WTC11 (cell line): ENCODE measurements at places on chromosomes 12 and 14.

DNA sequence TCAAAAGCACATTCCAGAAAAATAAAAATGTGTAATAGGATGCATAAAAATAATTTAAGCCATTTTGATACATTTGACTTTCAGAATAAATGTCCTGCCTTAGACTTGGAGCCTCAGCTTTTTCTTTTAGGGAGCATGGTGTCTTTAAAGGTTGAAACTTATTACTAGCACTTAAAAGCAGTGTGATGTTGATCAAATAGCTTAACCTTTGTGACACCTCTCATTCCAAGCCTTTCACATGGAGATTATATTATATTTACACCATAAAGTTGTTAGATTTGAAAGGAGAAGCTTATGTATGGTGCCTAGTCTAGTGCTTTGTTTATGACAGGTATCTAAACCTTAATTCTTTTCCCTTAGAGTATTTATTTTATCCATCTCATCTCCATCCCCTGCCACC, 61.9 kb downstream of the KTN1 start:
- DNase-seq, result no peak

GRCh38 chr12:125685915-125686314, 620.7 kb downstream of the AACS start:
- DNase-seq, result no peak

DNA sequence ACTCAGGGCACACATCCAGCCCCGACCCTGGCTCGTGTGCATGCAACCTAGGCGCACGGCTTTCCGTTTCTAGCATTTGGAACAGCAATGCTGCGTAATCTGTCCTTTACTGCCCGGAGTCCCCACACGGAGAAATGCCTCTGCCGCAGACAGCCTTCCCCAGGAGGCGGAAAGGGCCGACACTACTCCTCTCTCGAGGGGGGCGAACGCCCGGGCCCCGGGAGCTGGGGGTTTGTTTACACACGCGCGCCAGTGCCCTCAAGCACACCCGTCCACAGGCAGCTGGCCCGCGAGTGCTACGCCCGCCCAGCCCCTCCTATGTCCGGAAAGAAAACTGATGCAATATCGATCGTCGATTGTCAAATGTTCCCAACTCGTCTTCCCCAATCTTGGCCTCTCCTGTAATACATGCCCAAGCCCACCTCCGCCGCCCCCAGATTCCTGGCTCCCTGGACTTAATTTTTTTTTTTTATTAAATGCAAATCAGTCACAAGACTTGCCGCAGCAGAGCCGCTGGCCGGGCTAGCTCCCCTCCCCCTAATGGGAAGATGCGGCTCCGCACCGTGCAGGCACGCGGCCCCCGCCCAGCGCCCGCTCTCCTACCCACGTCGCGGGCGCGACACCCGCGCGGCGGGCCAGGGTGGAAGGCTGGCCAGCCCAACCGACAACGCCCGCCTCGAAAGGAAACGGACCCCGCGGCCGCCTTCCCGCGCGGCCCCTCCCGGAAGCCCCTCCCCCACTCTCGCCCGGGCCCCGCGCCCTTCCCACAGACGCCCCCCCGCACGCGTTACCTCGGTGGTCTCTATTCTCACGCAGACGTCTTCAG, 642 bp downstream of the SLC38A2 start:
- no peak for DNase-seq

DNA sequence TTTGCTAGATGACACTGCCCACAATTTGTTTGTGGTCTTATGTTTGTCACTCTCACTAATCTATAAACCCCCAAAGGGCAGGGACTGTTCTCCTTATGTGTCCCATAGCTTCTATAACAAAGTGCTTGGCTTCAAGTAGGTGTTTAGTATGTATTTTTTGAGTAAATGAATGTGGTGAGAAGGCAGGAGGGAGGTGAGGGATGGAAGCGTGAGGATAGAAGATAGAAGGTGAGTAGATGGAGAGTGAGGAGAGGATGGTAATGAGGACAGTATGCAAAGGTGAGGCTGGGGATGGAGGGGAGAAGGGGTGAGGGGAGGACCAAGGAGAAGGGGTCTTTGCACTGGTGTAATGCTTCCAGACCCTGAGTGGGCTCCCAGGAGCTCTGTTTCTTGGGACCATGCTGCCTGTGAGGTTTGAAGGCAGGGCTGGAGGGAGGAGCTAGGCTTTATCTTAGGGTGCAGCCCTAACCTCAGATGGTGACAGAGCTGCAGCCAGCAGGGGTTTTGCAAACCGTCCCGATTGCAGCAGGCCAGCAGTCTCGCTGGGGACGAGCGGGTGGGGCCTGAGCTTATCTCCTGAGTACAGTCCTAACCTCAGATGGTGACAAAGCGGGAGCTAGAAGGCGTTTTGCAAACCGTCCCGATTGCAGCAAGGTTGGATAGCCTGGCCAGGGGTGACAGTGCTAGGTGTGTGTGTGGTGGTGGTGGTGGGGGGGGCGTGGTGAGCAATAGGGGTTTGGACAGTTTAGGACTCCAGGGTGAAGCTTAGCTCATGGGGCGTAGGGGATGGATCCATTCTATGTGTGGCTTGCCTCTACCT, 6.5 kb downstream of the CEBPE start:
- DNase-seq, result no peak

DNA sequence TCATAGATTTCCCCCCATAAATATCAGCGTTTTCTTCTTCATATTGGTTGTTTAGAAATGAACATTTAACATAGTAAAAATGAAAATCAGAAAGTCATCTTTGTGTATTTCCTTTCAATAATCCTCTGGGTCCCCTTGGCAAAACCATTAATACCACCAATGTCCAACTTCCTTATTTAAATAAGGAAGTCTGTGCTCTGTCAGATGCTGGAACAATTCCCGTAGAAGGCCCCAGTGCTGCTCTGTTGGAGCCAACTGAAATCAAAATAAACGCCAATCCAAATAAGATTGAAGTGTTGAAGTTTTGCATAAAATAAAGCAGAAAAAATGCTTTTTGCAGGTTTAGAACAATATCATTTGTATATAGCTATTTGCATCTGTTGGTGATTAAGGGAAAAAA, 93.1 kb downstream of the PPM1H start:
- no peak for DNase-seq

- no peak for DNase-seq
Observed at GRCh38 chr12:131011165-131012079, 57.7 kb downstream of the ADGRD1 start.

GRCh38 chr12:112314981-112315380, 67.2 kb downstream of the HECTD4 start:
- DNase-seq, result no peak

DNA sequence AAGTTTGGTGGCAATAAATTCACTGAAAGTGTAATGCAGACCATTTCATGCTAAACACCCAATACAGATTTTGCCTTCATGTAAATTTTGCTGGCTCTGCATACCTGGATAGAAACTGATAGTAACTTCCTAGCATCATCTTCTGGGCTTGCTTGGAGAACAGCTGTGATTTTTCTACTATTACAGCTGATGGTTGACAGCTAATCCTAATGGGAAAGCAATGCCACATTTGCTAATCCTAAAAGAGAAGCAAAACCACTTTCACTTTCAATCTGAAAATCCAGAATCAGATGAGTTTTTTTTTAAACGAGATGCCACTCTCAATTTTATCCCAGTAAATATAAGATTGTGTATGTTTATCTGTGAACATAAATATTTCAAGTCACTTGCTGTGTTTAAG, 1035.9 kb downstream of the TRHDE start:
- DNase-seq, result no peak

DNA sequence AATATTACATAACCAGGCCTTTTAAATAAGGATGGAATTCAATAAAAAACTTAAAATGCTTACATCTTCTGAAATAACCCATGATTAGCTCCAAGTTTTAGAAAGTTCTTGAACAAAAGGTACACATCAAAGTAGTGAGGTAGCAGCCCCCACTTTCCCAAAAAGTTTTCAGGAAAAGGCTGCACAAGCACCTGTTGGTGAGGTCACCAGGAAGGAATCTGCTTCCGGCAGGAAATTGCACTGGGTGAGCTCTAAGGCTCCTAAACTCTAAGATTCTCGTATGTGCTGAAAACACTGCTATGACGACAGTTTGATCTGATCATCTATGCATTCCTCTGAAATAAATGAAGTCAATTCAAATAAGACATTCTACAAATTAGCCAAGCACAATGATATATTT, 34.3 kb upstream of the TTC7B start:
- DNase-seq, result no peak

GRCh38 chr14:89957791-89958190, 2.1 kb downstream of the TDP1 start:
- no peak for DNase-seq

GRCh38 chr14:61535458-61535857, 159.9 kb upstream of the HIF1A start:
- no peak for DNase-seq

- no peak for DNase-seq
Observed at GRCh38 chr12:25186038-25186787, 8.7 kb downstream of the DNAI7 start.

GRCh38 chr12:12983420-12984035, 16.5 kb downstream of the HEBP1 start:
- no peak for DNase-seq

- no peak for DNase-seq
Observed at GRCh38 chr14:73259837-73260236, 22.5 kb downstream of the PAPLN start.

DNA sequence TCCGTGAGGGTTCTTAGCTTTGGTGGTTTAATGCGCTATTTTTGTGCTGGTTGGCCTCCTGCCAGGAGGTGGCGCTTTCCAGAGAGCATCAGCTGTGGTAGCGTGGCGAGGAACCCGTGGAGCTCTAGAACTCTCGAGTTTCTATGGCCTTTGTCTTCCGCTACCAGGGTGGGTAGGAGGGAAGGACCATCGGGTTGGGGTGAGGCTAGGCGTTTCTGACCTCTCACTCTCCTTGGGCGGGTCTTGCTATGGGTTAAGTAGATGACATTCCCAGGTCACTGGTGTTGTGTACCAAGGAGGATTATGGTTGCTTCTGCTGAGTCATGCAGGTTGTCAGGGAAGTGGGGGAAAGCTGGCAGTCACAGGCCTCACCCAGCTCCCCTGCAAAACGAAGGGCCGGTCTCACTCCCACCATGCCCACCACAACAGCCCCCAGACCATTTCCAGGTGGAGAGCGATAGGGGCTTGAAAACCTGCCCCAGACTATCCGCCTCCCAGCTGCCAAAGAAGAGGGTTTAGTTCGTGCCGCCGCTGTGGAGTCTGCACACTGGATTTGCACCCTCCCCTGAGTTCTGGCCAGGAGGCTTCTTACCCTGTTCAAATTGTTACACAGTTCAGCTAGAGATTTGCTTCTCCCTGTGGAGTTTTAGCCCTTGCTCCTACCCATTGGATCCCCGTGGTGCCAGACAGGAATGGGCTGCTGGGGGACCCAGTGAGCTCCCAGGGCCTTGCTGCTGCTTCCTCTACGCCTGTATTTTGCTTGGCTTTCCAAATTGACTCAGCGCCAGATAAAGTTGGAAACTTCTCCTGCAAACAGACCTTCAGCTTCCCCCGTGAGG, 21.9 kb downstream of the RNFT2 start:
- DNase-seq, result peak; percentile 77

DNA sequence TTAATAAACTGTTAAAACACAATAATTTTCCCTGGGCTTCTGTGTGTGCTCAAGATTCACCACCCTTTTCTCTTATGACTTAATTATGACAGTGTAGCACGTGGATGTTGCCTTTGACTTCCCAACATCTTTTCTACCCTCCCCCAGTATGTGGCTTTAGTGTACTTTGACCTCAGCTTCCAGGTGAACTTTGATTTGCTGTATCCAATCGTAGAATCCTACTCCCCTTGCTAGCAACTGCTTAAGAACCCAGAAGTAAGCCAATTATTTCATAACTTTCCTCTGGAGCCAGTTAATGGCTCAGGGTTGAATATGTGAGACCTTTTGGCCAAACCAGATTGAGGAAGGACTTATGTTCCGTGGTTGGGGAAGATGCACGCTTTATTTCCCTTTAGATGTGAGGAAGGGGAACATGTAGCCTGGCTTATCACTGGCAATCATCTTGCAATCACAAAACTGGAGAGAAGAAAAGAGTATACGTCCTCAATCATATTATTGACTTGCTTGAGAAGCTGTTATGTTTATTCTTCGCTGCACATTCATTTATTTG, 259.6 kb upstream of the ATP2B1 start:
- no peak for DNase-seq

- no peak for DNase-seq
Observed at GRCh38 chr12:60209933-60210332, 614.1 kb downstream of the SLC16A7 start.

- DNase-seq, result no peak
Observed at GRCh38 chr12:14694970-14695369, 1.4 kb downstream of the GUCY2C start.

DNA sequence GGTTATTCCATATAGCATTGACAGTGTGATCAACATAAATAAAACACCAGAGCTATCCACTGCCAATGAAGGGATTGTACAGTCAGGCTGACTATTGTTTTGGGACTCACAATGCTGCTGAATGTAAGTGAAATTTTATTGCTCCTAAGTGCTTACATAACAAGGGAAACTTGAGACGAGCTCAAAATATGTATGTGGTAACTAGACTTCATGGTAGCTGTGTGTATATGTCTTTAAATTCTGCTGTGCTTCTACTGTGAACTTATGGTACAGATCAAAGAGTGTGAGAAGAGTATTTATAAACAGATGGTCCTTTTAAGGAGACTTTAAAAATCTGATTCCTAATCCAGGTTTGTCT, 6.9 kb downstream of the FLRT2 start:
- no peak for DNase-seq

DNA sequence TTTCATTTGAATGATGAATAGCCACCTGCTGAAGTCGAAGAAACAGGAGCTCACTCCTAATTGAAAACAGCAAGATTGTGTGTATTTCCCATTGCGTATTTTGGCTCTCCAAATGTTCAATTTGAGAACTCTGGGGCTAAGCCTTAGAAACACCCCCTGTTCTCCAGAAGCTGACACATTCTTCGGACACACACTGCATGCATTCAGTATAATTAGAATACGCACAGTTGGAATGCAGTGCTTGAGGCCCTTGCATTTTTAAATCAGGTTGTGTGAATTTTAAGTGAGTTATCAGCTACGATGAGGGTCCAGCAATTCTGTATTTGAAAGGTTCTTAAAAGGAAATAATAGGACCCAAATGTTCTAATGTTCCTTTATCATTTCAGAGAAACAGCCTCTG, 103.8 kb downstream of the PRKD1 start:
- no peak for DNase-seq

DNA sequence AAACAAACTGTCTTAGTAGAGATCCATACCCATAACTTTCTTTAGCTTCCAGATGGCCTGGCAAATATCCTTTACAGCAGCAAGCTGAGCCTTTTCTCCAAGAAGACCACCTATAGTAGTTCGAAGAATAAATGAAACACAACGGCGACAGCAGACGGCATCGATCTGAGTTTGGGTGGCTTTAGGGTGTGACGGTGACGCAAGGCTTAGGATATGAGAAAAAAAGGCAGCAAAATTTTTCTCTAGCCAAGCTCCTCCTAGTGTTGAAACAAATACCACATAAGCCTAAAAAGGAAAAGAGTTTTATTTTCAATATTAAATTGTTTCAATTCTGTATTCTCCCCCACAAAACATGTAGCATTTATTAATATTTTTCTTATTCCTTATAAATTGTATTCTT, 33.3 kb downstream of the HEATR5A start:
- no peak for DNase-seq
